ENCODE measurements at places on chromosomes 11 and 22.

DNA sequence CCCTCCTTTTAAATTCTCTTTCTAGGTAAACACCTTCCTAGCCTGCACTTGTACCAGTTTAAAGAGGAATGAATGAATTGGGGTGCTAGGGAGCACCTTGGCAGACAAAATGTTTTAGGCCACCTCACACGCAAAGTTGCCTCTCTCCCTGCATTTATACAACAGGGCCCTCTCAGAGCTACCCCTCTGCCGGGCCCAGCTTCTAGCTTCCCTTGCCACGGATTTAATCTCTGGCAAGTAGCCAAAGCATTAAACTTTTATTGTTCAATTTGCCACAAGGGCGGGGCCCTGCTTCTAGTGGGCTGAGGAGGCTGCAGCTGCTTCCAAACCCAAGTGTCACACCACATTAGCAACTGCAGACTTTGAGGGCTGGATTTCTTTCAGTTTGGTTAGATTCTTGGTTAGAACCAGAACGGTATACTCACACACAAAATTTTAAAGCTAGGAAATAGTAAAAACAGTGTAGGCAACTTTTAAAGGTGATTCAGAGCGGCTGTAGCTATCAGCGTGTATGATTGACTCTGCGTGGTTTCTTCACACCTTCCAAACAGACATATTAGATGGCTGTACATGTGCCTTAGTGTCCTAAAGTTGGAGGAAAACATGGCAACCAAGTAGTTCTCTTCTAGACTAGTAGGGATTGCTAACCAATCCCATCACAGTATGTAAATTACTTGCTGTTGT, 6.5 kb downstream of the KREMEN1 start:
- DNase-seq = no peak

GRCh38 chr11:117781627-117782026, 15.4 kb downstream of the DSCAML1 start:
- no peak for DNase-seq

DNA sequence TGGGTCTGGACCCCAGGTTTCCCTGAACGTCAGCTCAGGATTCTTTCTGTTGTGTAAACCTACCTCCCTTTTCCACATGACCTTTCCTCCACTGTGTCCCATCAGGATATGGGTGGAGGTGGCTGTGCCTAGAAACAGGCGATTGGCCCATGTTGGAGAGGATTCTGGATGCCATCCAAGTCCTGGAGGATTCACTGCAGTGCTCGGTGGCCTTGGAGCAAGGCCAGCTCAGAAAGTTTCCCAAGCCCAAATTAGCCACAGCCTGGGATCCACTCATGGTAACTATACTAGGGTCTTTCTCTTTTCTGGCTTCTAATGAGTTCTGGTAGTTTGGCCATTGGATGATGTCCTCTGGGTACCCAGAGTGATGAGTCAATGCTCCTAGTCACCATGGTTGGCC, 141.6 kb downstream of the SNX19 start:
- DNase-seq = no peak

DNA sequence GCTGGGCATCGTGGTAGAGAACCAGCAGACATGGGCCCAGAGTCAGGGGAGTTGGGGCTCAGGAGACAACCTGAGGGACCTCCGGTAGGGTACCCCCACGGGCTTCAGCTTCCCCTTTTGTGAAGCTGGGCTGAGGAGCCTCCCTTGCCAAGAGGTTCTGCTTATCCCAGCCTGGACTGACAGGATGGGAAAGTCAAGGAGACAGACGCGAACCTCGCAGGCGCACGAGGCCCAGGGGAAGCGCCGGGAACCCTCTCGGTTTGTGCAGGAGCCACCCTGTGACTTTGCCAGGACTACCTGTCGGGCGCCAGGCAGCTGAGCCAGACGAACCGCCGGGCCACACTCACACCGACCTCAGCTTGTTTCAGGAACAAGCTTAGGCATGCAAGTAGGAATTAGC, 566.1 kb downstream of the BRD1 start:
- DNase-seq = no peak

GRCh38 chr22:48135592-48135991, 1373.1 kb downstream of the TBC1D22A start:
- DNase-seq = no peak

- DNase-seq = no peak
Observed at GRCh38 chr22:32697331-32697995, 104.0 kb upstream of the TIMP3 start.

DNA sequence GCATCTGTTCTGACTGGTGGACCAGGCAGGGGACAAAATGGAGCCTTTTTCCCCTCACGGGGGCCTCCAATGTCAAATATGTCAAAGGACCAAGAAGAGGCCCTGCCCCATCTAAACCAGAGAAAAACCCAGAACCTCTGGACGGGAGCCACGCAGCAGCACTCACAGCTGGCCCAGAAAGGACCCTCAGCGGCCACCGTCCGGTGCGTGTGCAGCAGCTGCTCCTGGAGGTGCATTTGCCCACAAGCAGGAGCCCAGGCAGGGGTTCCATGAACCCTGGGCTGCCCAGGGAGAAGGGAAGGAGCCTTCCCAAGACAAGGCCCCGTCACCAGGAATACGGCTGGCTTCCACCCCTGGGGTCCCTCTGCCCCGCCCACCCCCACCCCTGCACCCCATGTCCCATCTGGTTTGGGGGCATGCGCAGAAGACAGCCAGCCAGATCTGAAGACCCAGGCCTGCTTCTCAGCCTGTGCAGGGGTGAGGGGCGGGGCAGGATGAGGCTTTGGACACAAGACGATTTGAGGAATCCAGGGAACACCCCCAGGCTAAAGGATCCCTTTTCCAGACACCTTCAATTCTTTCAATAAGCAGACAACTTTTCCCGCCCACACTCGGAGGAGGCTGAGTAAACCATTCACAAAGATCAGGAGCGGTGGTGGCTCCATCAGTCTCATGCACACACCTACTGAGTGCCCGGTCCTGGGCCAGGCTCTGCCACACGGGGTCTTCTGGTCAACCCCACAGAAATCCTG, 423.1 kb downstream of the SHANK2 start:
- DNase-seq = no peak

DNA sequence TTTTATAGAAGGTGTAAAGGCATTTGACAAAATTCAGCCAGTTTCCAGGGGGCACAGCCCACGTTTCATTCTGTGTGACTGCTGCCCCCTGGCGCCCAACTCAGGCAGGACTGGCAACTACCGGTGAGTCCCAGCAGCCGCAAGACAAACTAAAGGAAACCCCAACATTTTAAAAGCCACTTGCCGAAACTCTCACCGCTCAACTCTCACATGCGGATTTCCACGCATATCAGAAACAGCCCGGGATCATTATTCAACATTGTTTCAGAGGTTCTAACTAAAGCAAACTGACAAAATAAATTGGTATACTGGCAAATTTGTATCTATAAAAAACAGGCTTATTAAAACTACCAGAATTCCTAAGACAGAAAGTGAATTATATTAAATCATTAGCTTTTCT, 48.2 kb downstream of the MORC2 start:
- DNase-seq = peak; percentile 71

GRCh38 chr11:28619846-28620540, 511.8 kb downstream of the METTL15 start:
- no peak for DNase-seq

GRCh38 chr11:35702126-35702525, 39.6 kb downstream of the TRIM44 start:
- no peak for DNase-seq

- no peak for DNase-seq
Observed at GRCh38 chr22:38304526-38304925, 12.7 kb downstream of the CSNK1E start.

GRCh38 chr11:28727254-28727653, 619.1 kb downstream of the METTL15 start:
- DNase-seq = no peak

DNA sequence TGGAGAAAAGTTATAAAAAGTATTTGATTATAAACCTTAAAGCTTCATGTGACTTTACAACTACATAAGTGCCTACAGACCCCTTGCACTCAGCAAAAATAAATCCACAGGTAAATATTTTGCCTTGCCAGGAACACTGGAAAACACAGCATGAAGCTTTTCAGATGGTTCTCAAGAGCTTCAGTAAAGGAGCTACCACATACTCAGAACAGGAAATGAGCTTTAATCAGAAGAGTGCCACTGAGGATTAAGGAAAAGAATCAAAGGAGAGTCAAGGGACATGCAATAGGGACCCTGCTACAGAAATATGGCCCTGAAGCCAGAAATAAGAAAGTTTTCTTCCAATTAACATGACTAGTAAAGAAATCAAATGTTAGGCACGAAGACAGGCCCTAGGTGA, 1.2 kb downstream of the CASP1 start:
- DNase-seq = no peak

DNA sequence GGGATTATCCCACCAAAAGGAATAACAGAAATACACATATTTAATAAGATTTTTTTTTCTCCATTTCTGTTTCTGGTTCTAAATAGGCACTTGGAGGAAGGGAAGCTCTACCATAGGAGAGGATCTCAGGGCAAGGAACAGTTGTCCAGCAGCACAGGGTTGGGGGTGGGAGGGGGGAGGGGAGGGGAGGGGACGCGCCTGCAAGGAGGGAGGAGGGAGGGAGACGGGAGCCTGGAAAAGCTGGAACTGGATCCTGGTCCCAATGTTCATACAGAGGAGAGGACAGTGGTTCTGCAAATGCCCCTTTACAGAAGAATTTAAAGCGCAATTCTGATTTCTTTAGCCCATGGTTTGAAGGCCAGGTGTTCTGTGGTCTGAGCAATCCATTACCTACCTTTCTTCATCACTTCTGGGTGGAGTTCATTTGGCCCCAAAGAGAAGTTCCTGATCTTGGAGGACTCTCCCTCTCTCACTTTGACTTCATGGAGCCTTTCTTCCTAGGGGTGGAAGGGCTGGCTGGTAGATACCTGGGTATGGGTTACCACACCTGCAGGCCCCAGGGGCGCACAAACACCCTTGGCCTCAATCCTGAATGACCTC, 348.9 kb upstream of the NCAM1 start:
- no peak for DNase-seq

DNA sequence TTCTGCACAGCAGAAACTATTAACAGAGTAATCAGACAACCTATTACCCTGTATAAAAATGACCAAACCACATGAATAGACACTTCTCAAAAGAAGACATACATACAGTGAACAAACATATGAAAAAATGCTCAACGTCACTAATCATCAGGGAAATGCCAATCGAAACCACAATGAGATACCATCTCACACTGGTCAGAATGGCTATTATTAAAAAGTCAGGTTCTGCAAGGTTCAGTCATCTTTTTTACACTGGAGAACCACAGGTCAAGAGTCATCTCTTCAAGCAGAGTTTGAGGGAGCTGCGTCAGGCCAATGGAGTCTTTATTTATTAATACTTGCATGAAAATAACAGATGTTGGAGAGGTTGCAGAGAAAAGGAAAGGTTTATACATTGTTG, 40.4 kb downstream of the RCN1 start:
- no peak for DNase-seq

- no peak for DNase-seq
Observed at GRCh38 chr11:95453616-95454171, 222.7 kb upstream of the SESN3 start.

- DNase-seq = peak; percentile 68
Observed at GRCh38 chr11:64340671-64341335, 799 bp downstream of the CCDC88B start.

GRCh38 chr11:1140642-1141490, 16.9 kb upstream of the MUC5AC start:
- no peak for DNase-seq

- DNase-seq = no peak
Observed at GRCh38 chr22:44309647-44310046, 3.1 kb downstream of the SHISAL1 start.

DNA sequence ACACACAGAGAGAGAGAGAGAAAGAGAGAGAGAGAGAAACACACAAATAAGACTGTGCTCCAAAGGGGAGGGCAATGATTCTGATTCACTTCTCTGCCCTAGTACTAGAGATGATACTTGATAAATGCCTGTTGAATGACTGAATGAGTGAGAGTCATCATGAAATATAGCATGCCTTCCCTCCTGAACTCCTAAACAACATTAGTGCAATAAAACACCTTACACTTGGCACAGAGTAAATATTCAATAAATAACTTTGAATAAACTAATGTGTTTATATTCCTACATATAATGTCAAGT, 511.2 kb upstream of the RAG2 start:
- DNase-seq = no peak

- peak; percentile 78 for DNase-seq
Observed at GRCh38 chr22:23144932-23145877, at the start of gene RAB36. Gene RAB36 (plus strand): TSS chr22:23145477. CDS start chr22:23146617, 1,140 bp downstream.

DNA sequence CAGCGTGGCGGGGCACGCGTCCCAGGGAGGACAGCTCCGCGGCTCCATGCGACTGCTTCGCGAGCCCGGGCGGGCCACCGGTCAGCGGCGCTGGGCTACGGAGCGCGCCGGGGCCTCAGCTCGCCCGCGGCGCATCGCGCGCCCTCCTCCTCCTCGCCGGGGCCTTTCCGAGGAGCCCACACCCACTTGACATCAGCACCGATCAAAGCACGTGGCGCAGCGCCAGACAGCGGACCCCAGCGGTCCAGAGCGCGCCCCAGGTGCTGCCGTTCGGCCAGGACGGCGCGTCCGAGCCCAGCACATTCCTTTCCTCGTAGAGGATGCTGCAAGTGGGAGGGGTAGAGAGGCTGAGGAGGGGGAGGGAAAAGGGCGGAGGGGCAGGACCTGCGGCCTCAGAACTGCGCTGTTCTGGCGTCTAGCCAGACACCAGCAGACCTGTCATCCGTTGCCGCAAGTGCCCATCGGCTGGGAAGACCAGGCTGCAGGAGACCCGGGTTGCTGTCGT, 88.6 kb downstream of the PLEKHA7 start:
- peak; percentile 47 for DNase-seq

DNA sequence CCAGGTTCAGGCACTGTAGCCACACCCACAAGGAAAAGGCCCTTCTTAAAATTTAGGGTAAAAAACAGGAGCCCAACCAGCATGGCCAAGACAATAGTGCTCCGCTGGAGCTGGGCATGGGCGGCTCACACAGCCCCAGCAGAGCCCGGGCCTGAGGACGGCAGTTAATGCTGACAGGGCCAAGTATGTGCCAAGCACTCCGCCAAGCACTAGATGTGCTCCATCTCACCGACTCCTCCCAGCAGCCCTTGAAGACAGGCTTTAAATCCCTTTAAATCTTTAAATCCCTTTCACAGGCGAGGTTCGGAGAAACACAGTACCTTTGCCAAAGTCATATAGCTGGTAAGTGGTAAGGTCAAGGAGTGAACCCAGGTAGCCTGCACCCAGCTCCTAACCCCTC, 4.8 kb downstream of the ARFGAP2 start:
- no peak for DNase-seq

- no peak for DNase-seq
Observed at GRCh38 chr22:50734986-50735738, 2.8 kb upstream of the ACR start.

- no peak for DNase-seq
Observed at GRCh38 chr11:94840209-94840608, 72.1 kb downstream of the AMOTL1 start.

- no peak for DNase-seq
Observed at GRCh38 chr11:12539572-12539971, 134.6 kb upstream of the TEAD1 start.

DNA sequence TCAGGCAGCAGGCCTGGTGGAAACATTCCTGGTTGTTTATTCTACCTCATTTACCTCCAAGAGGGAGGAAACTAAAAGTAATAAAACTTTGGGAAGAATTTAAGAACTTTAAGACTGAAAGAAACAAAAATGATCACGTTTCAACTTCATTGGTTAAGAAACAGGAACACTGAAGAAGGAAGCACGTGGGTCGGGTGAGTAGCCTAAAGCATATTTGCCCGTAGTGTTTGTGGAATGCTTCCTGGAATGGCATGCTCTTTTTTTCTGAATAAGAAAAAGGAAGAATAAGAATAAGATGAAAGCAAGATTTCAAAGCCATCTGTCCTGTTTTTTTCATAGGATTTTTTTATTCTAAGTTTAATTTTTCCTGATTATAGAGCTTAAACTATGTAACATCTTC, 83.1 kb downstream of the WNT11 start:
- no peak for DNase-seq
